ENCODE measurements at places on chromosomes 5 and 9. TPM values are rescaled to one million over a fixed set of nuclear protein-coding genes. Genes with fewer than 3 reads are reported as not detected.

GRCh38 chr5:129382921-129383672 lies 77.0 kb upstream of the ADAMTS19 start:
- DNase-seq: no peak

- DNase-seq: no peak
Measured at GRCh38 chr5:84125216-84125615, 259.5 kb downstream of the EDIL3 start.

- no peak for DNase-seq
Measured at GRCh38 chr5:140148508-140148907, 22.8 kb downstream of the IGIP start.

DNA sequence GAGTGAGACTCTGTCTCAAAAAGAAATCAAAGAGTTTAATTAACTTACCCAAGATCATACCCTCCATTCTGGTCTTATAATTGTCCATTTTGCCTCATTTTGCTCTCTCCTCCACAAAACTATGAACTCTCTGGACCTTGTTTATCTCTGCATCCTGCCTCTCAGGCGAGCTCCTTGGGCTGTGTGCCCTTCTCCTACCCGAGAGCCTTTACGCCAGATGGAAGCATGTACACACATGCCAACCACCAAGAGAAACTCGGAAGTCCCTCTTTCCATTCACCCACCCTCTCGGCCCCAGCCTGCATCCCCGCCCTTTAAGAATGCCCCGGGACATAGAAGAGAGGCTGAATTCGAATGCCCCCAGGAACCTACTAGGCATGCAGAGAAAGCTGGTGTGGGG lies 25.9 kb downstream of the CPLX2 start:
- no peak for DNase-seq

GRCh38 chr9:8627976-8628679 lies 828.5 kb upstream of the DMAC1 start:
- DNase-seq: no peak

GRCh38 chr9:91089405-91090129 lies 272.2 kb downstream of the AUH start:
- no peak for DNase-seq

- peak; percentile 29 for DNase-seq
Measured at GRCh38 chr5:181198905-181199519, 6.0 kb downstream of the TRIM7 start.

DNA sequence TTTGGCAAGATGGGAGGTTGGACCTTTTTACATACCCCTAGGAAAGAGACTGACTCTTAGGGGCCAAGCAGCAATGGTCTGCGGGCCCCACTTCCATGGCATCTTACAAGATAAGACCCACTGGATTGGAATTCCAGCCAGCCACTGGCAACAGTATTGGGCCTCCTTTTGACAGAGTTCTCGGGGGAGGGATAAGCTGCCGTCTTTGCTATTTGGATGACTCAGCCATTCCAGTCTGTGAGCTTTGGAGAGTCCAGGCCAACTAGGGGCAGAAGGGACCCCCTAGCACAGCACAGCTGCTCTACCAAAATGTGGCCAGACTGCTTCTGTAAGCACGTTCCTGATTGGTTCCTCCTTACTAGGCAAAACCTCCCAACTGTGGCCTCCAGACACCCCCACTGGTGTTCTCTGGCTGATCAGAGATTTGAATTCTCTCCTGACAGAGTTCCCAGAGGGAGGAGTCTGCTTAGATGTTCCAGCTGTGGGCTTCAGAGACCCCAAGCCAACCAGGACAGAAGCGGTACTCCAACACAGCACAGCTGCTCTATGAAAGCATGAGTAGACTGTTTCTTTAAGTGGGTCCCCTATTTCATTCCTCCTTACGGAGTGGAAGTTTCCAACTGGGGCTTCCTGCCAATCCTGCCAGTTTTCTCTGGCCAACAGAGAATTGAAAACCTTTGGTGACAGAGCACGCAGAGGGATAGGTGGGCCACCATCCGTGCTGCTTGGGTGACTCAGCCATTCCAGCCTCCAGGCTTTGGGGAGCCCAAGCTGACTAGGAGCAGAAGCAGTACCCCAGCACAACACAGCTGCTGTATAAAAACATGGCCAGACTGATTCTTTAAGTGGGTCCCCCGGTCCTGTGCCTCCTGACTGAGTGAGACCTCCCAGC lies 672.1 kb upstream of the RIOK2 start:
- DNase-seq: no peak

DNA sequence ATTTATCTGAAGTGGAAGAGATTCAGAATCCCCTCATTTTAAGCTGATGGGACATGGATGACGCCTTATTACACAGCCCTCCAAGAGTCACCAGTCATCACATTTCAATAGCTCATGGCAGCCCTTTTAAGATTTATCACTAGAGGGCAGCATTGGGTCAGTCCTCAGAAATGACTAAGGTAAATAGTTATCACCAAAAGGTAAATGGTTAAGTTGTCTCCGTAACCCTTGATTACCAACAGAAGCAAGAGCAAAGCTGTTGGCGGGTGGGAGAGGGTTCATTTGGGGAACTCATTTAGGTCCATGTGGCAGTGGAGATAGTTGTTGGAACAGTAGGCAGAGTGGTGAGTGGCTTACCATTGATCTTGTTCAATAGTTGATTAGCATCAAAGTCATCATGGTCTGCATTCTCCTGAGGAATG lies 12.0 kb upstream of the C9 start:
- DNase-seq: peak; percentile 54

DNA sequence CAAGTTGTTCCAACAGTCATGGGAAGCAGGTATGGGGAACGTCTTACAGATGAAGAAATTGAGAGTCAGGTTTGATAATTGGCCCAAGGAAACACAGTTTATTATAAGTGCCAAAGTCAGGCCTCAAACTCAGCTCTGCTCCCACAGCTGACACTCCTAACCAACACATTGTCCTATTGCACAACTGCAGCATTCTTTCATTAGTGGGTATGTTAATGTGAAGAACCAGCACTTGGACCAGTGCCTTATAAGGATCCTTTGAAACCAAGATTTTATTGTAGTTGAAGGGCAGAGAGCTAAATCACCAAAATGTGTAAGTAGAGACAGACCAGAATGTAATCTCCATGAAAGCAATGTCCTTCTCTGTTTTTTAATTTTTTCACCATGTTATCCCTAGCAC lies 56.1 kb downstream of the GRIA1 start:
- no peak for DNase-seq

GRCh38 chr5:63401436-63402046 lies 560.7 kb downstream of the HTR1A start:
- peak; percentile 13 for DNase-seq

DNA sequence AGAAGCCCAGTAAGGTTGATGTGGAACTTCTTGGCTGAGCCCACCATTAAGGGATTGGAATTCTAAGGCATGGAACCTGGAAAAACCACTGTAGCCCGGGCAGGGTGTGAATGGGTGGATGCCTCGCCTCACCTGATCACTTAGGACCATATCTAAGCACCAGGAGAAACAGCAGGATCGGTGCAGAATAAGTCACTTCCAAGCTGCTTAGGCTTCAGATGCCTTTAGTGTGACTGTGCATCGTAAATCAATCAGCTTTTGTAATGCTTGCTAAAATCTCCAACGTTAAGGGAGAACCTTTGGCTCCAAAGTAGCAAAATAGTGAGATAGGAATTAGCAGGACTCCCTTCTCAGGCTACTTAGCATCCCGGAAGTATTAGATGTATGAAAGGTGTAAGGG lies 103.9 kb upstream of the MEGF10 start:
- peak; percentile 30 for DNase-seq

GRCh38 chr9:26891726-26892125 lies 876 bp downstream of the CAAP1 start:
- no peak for DNase-seq

DNA sequence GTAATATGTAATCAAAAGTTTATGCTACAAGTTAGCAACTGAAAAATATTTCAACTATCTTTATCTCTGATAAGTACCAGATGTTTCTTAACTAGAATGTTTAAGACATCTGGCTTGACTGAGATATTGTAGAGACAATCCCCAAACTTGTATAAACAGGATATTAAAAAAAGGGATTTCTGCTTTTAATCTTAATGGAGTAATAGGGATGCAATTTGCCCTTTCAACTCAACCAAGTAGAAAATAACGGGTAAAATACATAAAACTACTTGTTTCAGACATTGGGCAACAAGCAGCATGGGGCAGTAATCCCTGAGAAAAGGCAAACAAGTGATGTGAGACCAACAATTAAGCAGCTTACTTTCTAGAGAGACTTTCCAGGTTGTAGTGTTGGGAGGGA lies 9.4 kb upstream of the ADAMTS12 start:
- DNase-seq: no peak

DNA sequence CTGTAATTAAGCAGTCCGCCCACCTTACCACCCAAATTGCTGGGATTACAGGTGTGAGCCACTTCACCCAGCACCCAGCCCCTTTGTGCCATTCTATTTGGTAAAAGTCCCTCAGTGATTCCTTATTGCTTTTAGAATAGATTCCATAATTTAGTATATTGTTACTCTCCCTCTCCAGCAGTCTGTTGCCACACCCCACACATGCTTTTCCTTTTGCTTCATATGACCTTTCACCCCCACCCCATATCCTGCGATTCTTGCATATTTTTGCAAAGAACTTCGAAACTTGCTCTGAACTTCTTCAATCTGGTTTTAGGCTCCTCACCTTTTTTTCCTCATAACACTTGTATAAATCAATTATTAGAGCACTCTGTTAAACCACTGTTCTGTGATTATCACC lies 100.2 kb downstream of the MTREX start:
- no peak for DNase-seq

DNA sequence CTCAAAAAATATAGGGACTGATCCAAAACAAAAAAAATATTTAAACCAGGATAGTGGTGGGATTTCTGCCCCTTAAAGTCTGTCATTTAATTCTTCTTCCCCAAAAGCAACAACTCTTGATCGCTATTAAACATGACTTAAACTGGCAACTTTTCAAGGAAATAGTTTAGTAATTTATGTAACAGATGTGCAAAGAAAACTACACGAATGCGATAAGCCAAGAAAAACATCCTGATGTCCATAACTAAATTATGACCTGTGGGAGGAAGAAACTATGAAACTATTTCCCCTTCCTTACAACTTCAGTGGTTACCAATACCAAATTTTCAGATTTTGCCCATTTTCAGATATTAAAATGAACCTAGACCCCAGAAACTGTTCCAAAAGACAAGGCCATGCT lies 31.5 kb downstream of the CLINT1 start:
- no peak for DNase-seq

- peak; percentile 54 for DNase-seq
Measured at GRCh38 chr5:40402007-40402364, 277.7 kb upstream of the PTGER4 start.

GRCh38 chr5:851076-851475 lies 290 bp upstream of the ZDHHC11 start:
- no peak for DNase-seq

DNA sequence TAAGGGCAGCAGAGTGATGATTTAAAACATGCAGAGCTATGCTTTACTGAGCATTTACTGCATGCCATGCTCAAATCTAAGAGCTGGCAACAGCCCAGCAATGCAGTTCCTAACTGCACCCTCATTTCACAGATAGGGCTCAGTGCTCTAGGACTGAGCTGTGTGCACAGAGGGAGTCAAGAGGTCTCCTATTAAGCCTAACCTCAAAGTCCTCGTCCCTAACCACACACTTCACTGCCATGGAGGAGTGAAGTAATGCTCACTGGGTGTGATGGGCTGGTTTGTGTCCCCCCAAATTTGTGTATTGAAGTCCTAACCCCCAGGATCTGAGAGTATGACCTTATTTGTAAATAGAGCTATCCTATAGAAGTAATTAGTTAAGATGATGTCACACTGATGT lies 25.9 kb downstream of the BARX1 start:
- DNase-seq: no peak

DNA sequence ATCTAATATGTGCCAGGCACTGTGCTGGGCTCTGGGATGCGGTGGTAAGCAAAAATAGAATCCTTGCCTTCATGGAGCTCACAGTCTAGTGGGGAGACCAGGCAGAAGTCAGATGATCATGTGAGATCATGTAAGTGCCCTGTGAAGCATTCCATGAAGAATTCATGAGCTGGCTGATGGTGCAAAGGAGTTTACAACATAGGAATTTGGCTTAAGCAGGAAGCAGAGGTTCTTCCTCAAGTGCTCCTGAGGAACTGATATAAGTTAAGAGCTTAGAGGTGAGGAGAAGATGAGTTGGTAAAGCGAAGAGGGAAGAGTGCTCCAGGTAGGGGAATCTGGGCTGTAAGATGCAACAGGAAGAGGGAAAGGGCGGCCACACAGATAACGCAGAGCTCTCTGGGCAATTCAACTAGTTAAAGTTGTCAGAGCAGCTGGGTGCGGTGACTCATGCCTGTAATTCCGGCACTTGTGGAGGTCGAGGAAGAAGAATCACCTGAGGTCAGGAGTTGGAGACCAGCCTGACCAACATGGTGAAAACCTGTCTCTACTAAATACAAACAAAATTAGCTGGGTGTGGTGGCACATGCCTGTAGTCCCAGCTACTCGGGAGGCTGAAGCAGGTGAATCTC lies 78.5 kb upstream of the SPATA31D4 start:
- DNase-seq: no peak

GRCh38 chr9:125462861-125463291 lies 201.2 kb downstream of the GAPVD1 start:
- peak; percentile 6 for DNase-seq

DNA sequence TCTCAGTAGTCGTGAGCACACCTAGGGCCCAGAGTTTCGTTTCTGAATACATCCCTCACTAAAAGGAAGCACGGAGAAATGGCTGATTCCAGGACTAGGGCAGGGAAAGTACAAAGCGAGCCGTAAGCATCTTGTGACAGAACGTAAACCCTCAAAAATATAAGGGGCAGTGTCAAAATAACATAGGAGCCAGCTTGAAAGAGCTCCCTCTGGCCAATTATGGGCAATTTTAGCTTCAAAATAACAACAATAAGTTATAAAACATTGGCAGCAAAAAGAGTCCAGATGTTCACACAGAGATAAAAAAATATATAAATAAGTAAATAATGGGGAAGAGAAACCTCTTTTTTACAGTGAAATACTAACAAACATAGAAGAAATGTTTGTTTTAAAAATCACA lies 18.5 kb upstream of the GLIS3 start:
- no peak for DNase-seq

GRCh38 chr9:127758843-127759242 lies 19.6 kb downstream of the SH2D3C start:
- DNase-seq: no peak

GRCh38 chr5:157893611-157894010 lies 34.7 kb upstream of the CLINT1 start:
- DNase-seq: no peak

The ATP6V0E1 gene
- 473 TPM for total RNA-seq

The PLPP7 gene
- total RNA-seq: 1.7 TPM

The PRSS3 gene
- not detected for total RNA-seq

The IRX2 gene
- total RNA-seq: not detected

The FLT4 gene
- 2.3 TPM for total RNA-seq

The PSD2 gene
- not detected for total RNA-seq

The GDA gene
- 26.3 TPM for total RNA-seq

The PDE6A gene
- total RNA-seq: 0.07 TPM

The MUSK gene
- not detected for total RNA-seq

The ABO gene
- 19.1 TPM for total RNA-seq

The LCN15 gene
- not detected for total RNA-seq

The DDX4 gene
- not detected for total RNA-seq

The UBE2B gene
- total RNA-seq: 3.9 TPM

The NNT gene
- total RNA-seq: 32.5 TPM
